ENCODE measurements at places on chromosomes 11 and 22.

DNA sequence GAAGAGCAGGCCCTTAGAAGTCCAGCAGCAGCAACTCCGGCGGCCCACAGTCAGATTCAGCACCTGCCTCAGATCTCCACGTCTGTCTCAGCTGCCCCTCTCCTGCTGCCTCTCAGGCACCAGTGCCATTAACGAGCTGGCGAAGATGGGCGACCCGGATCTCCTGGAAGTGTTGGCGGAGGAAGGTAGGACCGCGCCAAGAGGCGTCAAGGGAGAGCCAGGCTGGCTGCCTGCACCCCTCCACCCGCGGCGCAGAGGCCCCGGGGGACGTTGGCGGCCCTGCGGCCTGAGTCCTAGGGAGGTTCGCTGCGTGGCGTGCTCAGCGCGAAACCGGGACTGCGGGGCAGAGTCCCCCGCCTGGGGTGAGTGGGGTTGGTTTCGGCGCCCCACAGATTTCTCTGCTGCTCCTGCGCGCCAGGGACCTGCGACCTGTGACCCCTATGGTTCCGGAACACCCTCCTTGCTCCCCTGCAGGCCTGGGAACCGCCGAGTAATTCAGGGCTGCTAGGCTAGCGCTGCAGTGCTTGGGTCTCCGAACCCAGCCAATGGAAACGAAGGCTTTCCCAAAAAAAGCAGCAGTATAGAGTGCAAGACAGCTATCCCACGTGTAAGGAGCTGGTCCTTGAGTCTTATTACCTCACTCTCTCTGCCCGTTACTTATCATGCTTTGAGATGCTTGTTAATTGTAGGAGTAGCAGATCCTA lies 615 bp downstream of the ANO5 start:
- no peak for DNase-seq

DNA sequence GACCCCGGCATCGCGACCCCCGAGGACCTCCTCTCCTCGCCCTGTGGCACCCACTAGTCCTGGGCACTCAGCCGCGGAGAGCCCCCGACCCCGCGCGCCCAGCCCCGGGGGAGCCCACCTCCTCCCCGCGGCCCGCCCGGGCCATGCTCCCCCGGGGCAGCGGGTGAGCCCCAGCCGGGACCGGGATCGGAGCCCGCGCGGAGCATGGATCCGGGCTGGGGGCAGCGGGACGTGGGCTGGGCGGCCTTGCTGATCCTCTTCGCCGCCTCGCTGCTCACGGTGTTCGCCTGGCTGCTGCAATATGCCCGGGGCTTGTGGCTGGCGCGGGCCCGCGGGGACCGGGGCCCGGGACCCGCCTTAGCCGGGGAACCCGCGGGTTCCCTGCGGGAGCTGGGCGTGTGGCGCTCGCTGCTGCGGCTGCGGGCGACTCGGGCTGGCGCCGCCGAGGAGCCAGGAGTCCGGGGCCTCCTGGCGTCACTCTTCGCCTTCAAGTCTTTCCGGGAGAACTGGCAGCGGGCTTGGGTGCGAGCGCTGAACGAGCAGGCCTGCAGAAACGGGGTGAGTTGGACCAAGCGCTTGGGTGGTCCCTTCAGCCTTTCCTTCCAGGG lies 498 bp downstream of the C2CD2L start:
- no peak for DNase-seq

DNA sequence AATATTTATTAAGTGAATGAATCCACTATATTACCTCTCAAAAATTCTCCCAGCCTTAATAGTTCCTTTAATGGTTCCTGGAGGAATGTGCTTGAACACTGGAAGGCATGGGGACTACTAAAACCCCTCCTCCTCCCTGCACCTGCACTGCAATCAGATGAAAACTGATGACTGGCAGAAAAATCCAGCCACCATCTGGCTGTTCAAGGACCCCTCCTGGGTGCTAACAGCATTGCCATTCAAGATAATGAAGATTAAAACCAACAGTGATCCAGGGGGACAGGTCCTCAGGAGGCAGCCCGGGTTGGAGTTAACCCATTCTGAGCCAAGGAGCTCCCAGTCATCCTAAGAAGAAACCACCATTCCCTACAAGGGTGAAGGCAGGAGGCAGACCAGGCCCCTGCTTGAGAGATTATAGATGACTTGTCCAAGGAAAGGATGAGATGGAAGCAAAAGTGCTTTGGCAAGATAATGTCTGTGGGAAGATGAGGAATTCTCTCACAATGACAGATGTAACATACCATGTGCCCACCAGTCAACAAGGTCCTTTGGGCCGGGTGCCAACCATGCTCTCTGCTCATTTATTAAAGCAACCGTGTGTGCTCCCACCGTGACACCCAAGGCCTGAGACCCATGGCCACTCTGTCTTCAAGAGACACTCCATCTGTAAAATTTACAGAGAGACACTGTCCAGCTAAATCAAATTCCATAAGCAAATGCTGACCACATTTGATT lies 90.6 kb downstream of the LARGE1 start:
- DNase-seq = no peak

- DNase-seq = no peak
Observed at GRCh38 chr11:66912911-66913310, 45.3 kb downstream of the PC start.

- no peak for DNase-seq
Observed at GRCh38 chr22:30206944-30207343, 39.6 kb downstream of the LIF start.

DNA sequence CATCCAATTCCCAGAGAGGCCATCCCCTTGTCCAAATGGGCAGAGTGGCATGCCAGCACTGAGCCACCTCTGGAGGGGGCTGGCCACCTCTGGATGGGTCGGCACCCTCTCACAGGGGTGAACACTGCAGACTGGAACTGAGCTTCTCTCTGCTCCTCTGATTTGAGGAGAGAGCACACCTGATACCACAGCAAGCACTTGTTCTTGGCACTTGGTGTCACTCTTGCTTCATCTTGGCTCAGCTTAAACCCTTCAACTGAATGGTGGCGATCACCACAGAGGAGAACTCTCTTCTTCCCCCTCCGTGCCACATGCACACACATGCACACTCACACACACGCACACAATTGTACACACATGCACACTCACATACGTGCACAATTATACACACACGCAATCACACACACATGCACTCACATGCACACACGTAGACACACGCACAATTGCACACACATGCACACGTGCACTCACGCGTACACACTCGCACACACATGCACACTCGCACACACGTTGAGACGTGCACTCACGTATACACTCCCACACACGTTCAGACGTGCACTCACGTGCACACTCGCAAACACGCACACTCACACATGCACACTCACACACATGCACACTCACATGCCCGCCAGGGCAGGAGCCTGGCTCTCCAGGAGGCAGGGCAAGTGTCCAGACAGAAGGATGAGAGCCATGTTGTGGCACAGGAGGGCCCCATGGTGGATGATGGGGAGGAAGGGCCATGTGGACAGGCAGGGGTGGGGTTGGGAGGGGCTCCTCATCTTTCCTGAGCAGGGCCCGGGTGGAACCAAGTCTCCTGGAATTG lies 23.4 kb downstream of the OVOL1 start:
- DNase-seq = no peak

GRCh38 chr22:44277386-44278135 lies 35.2 kb downstream of the SHISAL1 start:
- DNase-seq = no peak

DNA sequence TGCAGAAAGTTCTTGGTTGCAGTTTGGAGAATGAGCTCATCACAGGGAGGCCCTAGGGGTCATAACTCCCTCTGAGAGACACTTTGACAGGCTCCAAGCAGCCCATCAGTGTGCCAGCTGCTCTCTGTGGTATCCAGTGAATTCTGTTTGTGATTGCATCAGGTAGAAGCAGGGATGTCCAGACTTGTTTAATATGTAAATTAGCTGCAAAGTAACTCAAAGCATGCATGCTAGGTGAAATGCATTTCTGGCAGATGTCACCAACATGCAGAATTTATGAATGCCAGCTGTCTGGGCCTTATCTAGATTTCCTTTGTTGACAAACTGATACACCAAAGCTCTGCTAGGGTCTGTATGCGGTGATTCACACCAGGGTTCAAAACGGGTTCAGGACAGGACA lies 123.6 kb upstream of the MTNR1B start:
- DNase-seq = no peak

GRCh38 chr11:108632041-108632704 lies 32.7 kb upstream of the DDX10 start:
- DNase-seq = no peak

DNA sequence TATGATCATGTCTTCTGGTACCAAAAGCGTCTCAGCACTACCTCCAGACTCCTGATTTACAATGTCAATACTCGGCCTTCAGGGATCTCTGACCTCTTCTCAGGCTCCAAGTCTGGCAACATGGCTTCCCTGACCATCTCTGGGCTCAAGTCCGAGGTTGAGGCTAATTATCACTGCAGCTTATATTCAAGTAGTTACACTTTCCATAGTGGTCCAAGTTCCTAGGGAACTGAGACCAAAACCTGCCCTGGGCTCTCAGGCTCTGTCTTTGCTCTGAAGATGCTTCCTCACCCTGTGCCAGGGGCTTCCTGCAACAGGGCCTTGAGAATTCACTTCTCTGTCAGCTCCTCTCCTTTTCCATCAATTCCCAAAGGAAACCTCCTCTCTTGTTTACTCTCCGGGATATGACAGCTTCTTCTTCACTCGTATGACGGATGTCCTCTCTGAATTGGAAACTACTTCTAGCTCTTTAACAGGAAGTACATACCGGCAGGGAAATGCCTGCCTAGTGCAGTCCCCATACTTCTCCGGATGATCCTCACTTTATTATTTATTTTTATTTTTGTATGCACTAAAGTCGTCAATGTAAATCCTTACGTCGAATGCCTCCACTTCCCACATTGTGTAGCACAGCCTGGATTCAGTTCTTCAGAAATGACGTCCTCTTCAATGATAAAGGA lies 29.6 kb upstream of the PRAME start:
- DNase-seq = no peak

GRCh38 chr11:32307913-32308312 lies 127.4 kb downstream of the WT1 start:
- DNase-seq = no peak

DNA sequence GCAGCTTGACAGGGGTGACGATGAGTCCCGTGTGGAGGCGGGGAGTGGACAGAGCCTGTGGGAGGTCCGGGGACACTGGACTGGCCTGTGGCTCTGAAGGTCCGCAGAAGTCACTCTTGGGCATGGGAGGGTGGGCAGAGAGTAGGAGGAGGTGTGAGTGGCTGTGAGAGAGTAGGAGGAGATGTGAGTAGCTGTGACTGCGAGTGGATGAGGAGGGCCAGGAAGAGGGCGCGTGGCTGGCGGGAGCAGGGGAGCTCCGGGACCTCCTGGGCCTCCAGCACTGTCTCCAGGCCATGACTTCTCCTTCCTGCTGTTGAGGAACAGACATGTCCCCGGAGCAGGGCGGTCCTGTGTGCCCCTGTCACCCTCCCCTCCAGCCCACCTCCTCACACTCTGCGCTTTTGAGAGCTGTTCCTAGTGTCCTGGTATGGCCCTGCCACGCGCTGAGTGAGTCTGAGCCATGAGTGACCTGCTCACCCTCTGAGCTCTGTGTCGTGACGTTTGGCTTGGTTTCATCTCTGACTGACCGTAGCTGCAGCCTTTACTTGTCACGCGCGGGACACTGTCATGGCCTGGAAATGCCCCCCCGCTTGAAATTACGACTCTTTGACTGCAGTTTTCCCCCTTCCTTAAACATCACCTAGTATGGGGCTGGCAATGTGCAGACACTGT lies 391.5 kb downstream of the TBC1D22A start:
- DNase-seq = no peak

DNA sequence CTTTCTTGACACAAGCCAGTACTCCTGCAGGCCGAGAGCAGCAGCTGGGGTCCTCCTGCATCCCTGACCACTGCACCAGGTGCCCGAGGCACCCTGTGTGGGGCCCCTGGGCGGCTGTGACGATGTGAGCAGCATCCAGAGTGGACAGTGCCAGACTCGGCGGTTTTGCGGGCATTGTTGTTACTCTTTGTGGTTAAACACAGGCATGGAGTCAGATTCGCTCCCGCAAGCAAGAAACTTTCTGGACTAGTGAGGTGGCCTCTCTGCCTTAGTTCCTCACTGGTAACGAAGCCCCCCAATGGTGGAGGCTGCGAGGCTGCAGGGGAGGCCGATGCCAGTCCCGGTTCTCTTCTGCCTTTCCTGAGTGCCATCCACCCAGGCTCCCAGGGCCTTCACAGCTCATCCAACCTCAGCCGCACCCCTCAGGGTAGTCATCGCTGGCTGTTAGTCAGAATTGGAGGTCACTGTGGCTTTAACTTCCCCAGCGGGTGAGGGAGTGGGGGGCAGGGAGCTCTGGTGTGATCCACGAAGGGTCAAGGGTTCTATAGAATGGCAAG lies 3.7 kb upstream of the CLDN5 start:
- no peak for DNase-seq

- peak; percentile 90 for DNase-seq
Observed at GRCh38 chr22:38353142-38353629, 36.0 kb upstream of the CSNK1E start.

DNA sequence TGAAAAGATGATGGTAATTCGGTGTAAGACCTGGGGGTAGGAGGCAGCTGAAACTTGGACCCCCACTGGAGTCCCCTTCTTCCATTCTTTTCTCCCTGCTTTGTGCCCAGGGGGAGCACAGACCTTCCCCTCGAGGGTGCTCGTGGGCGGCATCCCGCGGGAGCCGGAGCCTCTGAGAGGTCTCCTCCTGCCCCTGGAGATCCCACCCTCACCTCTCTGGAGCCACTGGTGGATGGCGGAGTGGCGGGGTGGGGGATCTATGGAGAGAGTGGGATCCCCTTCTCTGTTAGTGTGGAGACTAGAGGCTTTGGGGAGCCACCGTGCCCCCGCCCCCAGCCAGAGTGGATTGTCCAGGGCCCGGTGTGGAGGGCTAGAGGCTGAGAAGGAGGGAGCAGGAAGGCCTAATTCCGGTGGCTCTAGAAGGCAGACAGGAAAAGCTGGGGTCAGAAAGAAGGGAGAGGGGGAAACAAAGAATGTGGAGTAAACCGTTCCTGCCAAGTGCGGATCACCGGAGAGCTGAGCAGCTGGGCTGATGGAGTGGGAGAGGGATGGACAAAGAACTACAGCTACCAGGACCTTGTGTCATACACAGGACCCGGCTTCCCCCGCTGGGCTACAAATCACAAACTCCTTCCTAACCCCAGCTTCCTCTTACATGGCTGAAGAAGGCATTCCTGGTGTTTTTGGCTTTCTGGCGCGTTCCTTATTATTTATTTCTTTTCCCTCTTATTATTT lies 41.9 kb downstream of the KCNJ1 start:
- no peak for DNase-seq

DNA sequence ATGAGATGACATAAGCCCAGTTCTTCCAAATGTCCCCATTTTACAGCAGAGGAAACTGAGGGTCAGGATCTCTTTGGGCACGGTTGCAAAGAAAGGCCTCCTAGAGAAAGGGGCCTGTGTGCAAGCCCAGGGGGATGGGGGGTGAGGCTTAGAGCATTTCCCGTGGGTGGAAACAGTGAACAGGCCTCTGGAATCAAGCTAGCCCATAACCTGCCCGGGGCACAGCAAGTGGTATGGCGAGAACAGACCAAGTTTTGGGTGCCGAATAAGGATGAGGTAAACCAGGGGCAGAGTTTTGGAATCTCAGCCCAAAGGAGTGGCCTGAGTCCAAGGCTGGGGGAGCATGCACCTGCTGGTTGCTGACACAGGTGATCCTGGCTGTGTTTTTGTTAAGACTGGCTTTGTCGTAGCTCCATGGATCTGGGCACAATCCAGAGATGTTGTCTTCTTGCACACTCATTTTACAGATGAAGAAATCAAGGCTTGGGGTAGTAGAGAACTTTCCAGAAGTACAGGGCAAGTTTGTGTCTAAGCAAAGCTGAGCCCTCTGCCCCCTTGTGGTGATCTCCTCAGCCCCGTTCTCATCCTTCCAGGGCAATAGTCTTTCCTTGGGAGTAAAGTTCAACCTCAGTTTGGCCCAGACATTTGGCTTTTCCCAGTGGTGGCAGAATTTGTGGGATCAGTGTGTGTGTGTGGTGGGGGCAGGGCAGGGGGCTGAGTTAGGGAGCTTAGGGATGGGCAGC lies 53.5 kb upstream of the MYEOV start:
- no peak for DNase-seq
